Left lobe of liver (tissue), 2 donors: ENCODE measurements at places on chromosomes 3 and 15.
A peak's percentile ranks its signal among the peaks of the same experiment; 100 is the strongest.

- DNase-seq, result no peak
Measured at GRCh38 chr3:95442766-95443165, 1371.6 kb upstream of the EPHA6 start.

GRCh38 chr3:14768881-14769280 lies 49.9 kb upstream of the FGD5 start:
- DNase-seq, result no peak

DNA sequence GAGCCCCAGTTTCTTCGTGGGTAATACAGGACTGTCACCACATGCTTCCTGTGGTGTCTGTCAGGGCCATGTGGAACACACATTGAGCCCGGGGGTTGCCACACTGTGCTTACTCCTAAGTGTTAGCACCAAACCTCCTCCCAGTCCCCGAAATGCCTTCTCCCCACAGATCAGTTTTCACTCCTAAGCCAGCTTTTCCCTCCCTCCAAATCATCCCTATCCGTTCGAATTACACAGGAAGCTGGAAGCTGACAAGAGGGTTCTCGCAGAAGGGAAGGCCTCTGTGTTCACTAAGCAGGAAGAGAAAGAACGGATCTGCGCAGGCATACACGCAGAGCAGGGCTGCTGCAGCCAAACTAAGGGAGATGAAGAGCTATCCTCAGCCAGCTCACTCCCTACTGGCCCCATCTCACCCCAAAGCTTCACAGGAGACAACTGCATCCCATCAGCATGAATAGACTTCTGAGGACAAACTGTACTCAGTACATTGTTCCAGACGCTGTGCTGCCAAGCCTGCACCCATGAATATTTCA lies 32.3 kb downstream of the XXYLT1 start:
- DNase-seq, result peak; percentile 40

- no peak for DNase-seq
Measured at GRCh38 chr3:14957153-14957552, 9.8 kb downstream of the NR2C2 start.

DNA sequence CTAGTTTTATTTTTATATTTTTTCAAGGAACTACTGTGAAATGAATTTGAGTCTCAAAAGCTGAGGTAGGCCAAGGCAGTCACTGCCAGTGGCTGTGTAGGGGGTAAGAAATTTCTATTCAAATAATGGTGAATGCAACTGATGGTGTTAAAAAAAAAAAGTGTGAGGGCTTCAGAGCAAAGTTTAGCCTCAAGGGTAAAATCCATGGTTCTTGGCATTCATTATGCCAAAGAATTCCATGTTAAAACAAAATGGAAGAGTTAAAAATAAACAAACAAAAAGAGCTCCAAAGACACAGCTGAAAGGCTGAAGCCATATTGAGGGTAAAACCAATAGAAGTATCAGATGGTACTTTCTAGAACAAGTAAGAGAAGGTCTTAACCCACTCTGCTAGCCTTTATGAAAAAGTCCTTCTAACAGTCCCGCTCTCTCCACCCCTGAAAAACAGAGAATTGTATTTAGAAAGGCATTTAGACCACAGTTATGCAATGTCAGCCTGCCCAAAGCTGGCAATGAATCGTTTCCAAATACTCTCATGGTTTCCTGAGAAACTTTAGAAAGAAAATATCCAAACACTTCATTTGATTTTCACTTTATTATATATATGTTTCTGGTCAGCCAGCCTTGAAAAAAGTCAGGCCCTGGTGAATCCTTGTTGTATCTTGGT lies 158.4 kb upstream of the GMNC start:
- DNase-seq, result no peak

GRCh38 chr3:120419797-120420196 lies 31.0 kb downstream of the FSTL1 start:
- no peak for DNase-seq

DNA sequence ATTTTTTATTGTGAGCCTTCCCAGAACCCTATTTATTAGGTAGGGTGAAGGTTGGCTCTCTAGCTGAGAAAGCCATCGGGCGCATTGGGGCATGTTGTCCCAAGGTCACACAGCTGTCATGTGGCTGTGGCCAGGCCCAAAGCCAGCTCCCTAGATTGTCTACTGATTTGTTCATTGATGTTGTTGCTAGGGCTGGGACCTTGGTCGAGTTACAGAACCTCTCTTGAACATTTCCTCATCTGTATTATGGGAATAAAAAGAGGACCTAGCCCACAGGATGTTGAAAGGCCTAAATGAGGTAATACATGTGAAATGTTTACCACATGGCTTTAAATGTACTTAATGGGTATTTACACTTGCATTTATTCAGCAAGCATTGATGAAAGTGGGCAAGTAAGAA lies 252.5 kb downstream of the SUCLG2 start:
- DNase-seq, result peak; percentile 71

GRCh38 chr3:194132465-194133286 lies 3.3 kb upstream of the HES1 start:
- no peak for DNase-seq

- DNase-seq, result no peak
Measured at GRCh38 chr3:177729956-177730681, 532.8 kb upstream of the TBL1XR1 start.

DNA sequence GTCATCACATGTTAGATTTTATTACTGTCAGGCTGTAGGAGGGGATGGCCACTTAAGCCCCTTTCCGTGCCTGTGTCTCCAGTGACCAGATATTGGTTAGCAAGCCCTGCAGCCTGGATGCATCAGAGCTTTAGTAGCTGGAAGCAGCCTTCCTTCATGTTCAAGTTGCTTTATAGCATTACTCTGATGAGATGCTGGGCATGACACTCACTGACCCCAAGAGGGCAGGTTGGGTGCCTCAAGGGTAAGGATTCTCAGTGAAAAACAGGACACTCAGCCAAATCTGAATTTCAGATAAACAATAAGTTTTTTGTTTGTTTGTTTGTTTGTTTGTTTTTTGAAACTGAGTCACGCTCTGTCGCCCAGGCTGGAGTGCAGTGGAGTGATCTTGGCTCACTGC lies 68.5 kb upstream of the PTX3 start:
- no peak for DNase-seq

DNA sequence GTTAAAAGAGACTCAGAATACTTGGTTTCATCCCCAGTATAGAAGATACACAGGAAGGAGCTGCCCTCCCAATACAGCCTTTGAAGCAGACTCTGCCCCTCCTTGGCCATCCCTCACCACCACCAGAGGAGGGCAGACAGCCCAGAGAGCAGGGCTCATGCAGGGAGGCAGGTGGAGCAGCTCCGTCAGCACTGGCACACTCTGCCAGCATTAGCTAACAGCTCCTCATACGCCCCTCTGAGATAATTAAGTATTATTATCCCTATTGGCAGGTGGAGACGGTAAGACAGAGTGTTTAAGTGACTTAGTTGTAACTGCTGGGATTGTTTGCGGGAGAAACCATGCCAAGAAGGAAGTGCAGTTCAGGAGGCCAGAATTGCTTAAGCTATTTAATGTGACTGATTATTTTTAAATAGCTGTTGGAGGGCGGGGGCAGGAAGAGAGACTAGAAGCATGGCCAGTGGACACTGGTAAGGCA lies 434.0 kb downstream of the EPHB1 start:
- DNase-seq, result no peak
